ENCODE measurements at places on chromosomes 12 and 14.

DNA sequence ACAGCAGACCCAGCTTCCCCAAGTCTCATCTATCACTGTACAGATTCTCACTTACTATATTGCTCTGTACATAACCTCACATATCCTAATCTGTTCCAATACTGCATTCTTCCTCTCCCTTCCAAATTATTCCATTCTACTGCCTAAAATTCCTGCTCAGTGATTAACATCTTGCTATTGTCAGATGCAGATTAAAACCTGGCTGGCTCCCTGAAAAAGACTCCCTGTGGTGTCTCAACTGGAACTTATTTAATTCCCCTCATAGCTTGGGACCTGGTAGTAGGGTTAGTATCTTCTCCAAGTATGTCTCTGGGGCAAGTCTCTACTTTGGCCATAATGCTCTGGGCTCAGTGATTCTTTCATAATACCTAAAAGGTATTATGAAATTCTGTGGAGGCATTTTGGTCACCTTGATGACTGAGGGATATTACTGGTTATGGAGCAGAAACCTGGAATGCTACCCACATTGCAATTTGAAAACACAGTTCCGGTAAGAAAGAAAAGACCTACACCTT is 55.8 kb downstream of the PAWR start:
- no peak for DNase-seq

DNA sequence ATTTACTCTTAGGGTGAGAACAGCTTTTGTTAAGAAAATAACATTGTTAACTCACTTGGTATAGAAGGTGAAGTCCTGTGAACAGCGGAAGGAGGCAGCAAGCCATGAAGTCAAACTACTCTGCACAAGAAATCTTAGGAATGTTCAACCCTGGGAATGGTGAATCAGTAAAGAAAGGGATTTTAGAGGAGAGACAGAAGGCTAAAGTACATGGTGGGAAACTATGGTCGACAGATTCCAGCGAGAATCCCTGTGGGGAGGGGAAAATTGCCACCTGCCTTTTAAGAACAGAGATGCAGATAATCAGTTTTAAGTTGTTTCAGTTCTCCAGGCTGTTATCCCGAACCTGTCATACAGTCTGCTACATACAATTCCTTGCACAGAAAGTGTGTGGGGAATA is 63.2 kb upstream of the PTPRR start:
- DNase-seq: no peak

DNA sequence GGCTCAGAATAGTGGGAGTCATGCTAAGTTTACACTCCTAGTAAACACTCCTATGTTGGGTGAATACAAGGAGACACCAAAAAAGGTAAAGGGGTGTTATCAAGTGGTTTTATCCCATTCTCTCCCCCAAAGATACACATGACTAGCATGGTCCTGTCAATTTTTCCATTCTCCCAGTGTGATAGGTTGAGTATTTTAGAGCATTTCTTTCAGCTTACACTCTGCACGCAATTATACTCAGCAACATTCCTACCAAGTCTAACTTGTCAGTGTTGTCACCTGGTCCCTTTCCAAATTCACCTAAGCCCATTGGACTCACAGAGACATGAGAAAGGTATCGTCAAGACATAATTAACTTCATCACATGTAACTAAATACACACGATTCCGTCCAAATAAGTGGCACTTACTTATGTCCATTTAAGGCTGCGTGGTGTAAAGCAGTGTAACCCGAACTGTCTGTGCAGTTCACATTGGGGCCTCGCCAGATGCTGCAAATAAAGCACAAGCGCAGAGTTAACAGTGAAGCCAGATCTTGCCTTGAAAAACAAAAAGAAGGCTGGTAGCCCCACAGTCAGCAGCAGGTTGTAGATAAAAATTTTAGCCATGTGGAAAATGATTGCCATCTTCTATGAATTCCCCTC is 159.7 kb downstream of the ANKS1B start:
- DNase-seq: no peak

GRCh38 chr12:53255996-53256395 is 12.1 kb upstream of the ESPL1 start:
- no peak for DNase-seq

DNA sequence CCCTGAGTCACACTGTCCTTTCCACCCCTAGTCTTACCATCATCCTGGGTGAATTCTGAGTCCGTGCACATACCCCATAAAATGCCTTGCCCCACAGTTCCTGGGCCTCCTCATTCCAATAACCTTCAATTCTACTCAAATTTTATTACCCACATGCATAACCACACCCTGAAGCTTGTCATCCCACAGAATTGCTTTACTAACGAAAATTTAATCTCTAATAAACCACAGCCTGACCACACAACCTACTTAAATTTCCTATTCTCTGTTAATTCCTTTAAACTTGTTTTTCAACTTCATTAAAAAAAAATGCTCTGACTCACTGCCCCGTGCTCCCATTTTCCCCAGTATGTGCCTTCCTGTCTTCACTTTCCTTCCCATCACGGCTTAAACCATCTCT is 205.9 kb downstream of the PHLDA1 start:
- no peak for DNase-seq

DNA sequence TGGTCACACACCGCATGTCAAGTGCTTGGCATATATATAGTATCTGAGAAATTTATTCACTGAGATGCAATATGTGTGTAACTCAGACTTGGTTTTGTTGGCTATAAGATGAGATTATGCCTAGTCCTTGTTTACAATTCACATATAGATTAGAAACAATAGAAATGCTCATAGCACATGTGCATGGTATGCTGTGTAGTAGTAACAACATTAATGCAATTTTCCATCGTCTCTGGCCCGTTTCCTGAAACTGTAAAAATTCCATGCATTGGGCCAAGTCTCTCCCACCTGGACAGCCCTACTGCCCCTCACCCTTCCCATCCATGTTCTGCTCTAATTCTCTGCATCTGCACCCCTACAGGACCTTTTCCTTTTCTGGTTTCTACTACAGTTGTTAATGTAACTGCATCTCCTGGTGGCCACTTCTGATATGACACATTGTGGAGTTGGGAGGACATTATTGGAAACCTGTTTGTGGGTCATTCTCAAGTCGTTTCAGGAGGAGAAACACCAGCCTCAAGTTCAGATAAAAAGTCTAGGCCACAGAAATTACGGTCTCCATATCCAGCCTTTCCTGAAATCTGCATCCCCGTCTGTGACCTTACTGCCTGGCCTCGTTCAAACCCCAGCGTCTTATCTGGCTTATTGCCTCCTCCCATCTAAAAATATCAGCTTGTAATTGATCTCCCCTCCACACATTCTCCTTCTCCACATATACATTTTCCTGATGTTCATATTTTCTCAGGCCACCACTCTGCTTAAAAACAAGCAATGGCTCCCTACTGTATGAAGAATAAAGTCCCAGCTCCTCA is 37.5 kb downstream of the EMP1 start:
- DNase-seq: no peak

DNA sequence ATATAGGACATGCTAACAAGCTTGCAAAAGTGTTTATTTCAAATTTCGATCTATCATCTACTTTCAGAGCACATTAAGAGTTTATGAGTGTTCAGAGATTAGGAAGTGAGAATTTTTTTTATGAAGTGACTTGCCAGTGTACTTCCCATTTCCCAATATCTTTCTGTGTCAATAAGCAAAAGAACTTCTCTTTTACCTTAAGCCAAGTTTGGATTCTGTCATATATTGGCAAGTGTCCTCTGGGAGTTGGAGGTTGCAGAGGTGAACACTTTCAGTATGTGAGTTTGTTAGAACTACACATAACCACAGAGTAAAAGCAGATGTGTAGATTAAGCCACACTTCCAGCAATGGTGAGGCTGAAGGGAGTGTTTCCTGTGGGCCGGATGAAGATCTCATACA is 16.6 kb upstream of the KLRF1 start:
- DNase-seq: no peak

DNA sequence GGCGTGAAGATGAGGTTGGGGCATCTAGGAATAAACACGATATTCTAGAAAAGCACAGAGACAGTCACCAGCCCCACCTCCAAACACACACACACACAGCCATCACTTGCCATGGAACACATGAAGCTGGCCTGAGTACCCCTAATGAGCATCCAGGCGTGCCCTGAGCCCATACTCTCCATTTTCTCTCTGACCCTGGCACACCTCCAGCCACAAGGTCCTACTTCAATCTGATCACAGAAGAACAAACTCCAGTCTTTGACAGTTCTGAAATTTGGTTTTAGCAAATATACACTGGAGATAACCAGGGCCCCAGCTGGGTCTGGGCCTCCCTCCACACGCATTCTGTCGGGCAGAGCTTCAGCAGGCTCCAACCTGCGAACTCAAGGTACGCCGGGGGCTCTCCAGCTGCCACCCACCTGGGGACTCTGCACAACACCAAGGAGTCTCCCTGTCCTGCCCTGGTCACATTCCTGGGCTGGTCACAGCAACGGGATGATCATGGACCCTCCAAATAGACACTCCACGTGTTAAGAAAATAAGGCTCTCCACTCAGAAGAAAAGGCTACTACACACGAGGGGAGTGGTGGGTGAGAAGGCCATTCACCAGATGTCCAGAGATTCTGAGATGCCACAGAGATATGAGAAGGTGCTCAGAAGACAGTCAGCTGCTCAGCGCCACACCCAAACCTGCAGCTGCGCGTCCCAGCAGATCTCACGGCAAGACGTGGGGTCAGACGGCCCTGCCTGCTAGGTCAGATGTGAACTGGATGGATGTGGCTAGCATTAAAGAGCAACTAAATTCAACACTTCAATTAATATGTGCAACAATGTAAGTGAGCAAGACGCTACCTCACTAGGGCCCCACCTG is 57.0 kb upstream of the PNMA1 start:
- no peak for DNase-seq

DNA sequence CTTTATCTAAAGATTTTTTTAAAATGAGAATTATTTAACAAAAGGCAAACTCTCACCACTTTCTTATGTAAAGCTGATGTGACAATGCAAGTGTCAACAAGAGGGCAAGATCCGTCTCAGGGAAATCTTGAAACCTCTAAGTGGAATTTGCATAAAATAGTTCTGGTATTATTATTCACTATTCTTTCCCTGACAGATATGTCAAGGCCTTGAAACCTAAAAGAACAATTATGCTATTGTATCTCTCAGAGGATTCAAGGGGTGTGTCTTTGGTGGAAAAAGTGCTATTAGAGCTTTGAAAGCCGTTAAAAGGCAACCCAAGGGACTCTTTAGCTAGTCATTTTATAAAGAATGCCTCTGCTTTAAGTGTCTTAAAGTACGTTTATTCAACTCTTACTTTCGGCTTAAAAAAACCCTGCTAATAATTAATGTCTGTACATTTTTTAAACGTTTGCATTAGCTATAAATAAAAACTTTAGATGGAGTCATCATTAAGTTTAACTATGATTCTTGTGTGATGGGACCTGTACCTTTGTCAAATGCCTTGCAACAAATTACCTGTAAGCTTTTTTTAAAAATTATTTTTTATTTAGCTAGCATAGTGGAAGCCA is 585.5 kb downstream of the VRK1 start:
- no peak for DNase-seq

DNA sequence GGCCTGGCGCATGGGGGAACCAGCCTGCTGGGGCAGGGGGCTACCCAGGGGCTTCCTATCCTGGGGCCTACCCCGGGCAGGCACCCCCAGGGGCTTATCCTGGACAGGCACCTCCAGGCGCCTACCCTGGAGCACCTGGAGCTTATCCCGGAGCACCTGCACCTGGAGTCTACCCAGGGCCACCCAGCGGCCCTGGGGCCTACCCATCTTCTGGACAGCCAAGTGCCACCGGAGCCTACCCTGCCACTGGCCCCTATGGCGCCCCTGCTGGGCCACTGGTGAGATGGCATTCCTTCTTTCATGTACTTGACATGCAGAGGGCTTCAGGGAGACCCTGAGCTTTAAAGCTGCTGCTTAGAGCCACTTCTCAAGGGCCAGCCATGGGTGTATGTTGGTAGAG is 9.0 kb downstream of the LGALS3 start:
- no peak for DNase-seq

DNA sequence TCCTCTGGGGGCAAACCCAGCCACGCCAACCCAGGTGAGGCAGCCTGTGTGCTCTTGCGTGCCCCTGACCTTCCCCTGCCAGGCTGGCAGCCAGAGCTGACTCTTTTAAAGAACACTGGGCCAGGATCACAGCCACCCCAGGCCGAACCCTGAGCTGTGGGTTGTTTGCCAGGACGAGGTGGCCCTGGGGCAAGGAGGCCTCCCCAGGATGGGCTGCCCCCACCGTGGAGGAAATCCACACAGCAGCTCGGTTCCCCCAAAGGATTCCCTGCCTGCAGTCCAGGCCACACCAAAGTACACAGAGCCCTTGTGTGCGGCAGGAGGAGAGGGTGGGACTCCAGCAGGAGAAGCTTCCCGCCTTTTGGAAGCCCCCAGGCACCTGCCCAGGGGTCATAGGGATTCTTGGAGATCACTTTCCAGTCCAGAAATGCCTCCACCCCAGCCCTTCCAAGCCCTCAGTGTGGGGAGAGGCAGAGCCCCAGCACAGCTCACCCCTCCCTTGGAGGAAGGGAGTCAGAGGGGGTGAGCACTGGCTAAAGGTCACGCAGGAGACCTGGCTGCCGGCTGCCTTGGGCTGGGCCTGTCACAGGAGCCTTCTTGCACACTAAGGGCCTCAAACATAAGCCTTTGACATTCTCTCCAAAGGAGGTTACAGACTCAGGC is 115.6 kb downstream of the CALM1 start:
- DNase-seq: no peak

- no peak for DNase-seq
Observed at GRCh38 chr12:128365032-128365431, 98.1 kb downstream of the TMEM132C start.

DNA sequence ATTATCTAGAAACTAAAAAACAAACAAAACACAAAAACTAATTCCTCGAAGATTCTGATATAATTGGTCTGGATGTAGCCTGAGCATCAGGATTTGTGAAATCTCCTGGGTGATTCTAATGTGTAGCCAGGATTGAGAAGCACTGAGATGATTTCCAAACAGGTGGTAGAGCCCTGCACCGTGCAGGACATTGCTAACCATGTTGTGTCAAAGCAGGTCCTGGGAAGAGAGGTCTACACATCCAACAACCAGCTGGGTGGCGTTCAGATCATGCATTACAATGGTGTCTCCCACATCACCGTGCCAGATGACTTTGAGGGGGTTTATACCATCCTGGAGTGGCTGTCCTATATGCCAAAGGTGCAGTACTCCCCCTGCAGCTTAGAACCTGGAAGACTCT is 56.3 kb downstream of the FOXN4 start:
- no peak for DNase-seq

DNA sequence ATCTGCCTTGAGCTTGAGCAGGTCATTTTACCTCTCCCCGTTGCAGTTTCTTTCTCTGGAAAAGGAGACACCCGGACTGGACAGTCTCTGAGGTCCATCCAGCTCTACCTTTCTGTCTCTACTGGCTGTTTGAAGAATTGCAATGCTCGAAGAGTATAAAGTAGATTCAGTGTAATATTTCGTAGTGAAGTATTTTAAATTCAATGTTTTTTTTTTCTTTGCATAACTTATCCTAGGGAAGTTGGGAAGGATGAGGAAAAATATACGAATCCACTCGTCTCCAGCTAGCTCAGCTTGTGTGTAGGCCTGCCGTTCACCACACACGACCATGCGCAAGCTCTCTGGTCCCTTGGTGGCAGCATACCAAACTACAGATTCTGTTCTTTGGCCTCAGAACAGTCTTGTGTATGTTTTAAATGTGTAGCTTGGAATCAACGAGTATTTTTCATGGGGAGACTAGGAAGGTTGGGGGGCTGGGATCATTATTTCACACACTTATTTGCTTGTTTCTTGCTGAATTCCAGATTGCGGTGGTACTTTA is 307.9 kb downstream of the CACNA1C start:
- DNase-seq: peak; percentile 21

All from ascending aorta (tissue), 2 donors.